ENCODE measurements at places on chromosomes 2 and 18. TPM values are rescaled to one million over a fixed set of nuclear protein-coding genes. Genes with fewer than 3 reads are reported as not detected.

The UPP2 gene
- total RNA-seq, result not detected

The COL6A3 gene
- total RNA-seq, result 46.4 TPM

The DUSP2 gene
- 6.0 TPM for total RNA-seq

The NT5C1B gene
- total RNA-seq, result not detected

The CERKL gene
- 0.66 TPM for total RNA-seq

The PLCD4 gene
- 0.52 TPM for total RNA-seq

The CD302 gene
- 30.0 TPM for total RNA-seq

The IL1R2 gene
- total RNA-seq, result 8.0 TPM

The ATP6V1B1 gene
- total RNA-seq, result 17.9 TPM

DNA sequence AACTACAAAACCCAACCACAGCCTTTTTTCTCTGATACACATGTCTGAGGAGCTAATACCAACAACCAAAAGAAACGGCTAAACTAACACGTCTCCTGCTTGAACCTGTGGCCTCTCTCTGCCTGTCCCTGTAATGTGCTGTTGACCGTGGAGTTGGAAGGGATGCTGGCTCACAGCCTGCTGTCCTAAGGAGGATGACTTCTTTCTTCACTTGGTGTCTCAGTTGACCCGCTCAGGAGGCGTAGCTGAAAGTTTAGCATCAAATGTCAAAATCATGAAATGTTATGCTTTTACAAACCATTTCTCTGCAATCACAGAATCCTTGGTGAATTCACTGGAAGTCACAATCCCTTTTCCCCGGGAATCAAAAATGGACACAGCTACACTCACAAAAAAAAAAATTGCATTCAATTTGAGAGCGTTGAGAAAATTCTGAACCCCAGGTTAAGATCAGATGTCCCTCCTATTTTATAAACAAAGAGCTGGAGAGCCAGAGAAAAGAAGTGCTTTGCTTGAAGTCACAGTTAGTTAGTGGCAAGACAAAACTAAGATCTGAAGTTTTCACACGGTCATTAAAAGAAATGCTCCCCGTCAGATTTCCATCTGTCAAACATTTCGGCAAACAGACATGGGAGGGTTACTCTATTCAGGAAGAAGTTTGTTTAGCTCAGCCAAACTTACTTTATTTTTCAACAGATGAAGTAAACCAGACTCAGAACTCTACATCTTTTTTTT is 74.3 kb downstream of the IRS1 start:
- no peak for DNase-seq

DNA sequence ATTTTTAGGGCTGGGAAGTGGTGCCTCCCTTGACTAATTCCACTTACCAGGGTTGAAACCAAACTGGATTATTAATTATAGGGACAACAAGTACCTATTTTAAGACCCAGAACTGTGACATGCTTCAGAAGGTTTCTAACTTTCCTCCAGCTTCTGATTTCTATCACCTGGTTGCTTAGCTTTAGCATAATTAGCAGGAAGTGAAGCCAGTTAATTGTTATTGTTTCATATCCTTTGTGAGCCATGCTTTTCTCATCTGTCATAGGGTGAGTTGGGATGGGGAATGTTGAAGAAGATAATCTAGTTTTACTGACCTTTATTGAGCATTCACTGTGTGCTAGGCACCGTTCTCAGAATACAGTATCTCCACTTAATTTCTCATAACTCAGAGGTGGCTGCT is 3.2 kb downstream of the YPEL5 start:
- DNase-seq, result no peak

GRCh38 chr2:128325611-128326181 is 7.0 kb upstream of the HS6ST1 start:
- peak; percentile 72 for DNase-seq

DNA sequence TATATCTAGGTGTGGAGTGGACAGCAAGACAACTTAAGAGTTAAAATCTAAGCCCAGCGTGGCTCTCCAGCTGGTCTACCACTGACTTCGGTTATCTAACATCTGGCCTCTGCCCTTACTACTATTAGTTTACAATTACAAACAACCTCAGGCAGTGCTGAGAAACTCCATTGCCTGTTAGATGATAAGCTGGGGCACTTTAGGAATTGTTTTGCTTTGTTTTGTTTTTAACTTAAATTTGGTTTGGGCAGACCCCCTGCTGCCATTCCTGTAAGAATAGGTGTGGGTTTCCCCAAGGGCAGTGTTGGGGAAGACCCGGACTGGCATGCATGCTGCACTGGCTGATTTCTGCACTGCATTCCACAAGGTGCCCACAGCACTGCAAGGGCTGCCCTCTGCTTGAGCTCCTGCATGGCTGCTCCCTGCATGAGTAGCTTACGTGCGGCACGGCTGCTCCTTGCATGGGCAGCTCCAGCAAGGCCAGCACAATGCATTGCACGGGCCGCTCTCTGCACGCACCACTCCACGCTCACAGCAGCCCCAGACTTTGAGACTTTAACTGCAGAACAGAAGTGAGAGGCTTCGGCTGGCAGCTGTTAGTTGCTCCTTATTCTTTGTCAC is 74.2 kb upstream of the SERTAD2 start:
- DNase-seq, result no peak

DNA sequence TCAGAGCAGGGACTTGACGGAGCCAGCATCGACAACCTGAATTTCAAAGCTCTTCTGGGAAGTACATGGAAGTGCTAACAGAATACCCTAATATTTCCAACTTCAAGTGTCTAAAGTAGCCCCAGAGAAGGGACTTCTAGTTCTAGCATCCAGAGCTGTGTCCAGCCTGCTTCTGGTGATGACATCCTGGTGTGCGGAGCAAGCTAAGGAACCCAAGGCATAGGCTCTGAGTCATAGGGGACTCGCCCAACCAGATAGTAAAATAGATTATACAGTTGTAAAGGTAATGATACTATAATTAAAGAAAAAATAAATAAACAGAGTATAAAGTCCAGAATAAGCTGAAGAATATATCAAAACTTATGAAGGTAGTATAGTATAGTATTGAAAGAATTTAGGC is 108.1 kb upstream of the SERPINE2 start:
- no peak for DNase-seq

DNA sequence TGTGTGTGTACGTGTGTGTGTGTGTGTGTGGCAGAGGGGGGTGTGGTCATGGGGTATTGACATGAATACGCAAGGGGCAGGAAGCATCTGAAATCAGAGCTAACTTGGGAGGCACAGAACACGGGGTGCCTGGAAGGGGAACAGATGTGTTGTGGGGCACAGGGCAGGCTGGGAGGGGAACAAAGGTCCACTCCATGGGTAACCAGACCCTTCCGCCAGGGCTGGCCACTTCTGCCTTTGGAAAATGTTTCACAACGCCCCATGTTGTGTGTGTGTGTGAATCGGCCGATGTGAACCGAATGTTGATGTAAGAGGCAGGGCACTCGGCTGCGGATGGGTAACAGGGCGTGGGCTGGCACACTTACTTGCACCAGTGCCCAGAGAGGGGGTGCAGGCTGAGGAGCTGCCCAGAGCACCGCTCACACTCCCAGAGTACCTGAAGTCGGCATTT is at the start of gene SLC11A1:
Gene SLC11A1, plus strand, starts transcription at position 358 of the 451 bp plus-strand sequence. CDS start 96 bp downstream, outside the sequence.
- DNase-seq, result no peak

DNA sequence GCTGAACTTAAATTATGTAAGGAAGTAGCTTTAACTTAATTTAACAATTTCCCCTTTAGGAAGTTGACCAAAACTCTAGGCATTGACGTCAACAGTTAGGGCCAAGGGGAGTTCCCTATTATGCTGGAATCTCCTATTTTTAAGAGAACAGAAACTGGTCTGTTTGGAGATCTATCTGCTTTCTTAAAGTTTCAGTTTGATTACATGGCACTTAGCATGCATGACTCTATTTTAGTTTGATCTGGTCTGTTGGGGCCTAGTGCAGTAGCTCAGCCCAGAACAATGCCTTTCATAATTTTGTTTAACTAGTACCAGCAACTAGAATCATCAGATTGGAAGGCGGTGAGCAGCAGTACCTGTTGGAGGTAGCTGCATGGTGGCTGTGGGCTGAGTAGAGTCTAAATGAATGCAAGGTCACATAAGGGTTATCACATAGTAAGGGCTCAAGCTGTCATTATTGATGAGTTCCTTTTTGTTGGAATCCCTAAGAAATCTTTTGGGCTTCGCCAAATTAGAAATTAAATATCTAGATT is 60.5 kb upstream of the ZNG1B start:
- DNase-seq, result peak; percentile 17

GRCh38 chr2:66137606-66138130 is 297.3 kb upstream of the MEIS1 start:
- DNase-seq, result no peak

DNA sequence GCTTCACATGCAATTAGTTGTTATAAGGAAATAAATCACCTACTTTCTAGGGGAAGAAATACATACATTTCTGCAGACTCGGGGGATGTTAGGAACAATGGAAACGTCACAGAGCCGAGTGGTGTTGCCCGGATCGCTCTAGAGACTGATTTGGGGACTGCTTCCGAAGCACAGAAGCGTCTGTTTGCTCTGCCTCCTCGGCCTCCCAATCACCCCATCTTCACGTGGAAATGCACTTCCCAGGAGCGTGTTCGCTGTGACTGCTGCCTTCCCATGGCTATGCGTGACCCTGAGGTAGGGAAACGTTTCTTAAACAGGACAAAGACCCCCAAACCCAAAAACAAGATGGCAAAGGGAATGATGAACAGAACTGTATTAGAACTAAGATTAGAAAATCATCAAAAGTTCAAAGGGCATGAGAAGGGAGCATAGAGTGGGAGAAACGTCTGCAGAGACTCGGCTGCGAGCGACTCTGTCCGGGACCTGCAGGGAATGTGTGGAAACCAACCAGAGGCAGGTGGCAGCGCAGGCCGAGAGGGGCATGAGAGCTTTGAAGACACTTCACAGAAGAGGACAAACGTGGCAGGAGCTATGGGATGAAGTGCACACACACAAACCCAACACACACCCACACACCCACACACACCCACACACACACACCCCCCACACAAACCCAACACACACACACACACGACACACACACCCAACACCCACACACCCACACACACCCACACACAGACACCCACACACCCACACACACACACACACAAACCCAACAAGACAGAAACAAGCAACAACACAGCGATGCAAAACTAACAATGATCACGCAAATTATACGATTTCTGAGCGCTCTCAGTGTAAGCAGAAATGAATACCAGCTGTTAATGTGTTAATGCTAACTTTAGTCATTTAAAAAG is 41.3 kb downstream of the RTP5 start:
- DNase-seq, result no peak

- no peak for DNase-seq
Measured at GRCh38 chr2:3633982-3634595, 23.9 kb upstream of the ALLC start.

- DNase-seq, result no peak
Measured at GRCh38 chr2:195682077-195682476, 25.1 kb downstream of the SLC39A10 start.

- DNase-seq, result no peak
Measured at GRCh38 chr2:144132357-144132756, 387.6 kb downstream of the ZEB2 start.

DNA sequence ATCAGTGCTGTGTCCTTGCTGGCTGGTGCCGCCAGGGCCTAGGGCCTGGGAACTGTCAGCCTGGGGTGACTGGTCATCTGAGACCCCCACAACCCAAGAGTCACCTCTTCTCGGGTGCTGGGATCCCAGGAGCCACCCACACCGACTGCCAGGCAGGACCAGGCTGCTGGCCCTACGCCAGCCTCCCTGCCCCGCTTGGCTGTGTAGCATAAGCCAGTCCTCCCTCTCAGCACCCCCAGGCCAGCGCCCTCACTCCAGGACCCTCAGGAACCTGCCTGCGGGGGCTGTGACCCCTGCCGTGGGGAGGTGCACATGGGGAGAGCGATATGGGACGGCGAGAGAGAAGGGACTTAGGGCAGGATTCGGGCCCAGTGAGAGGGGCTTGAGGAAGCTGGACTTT is 9.5 kb downstream of the ARHGEF4 start:
- DNase-seq, result no peak

- DNase-seq, result no peak
Measured at GRCh38 chr2:15096873-15097272, 464.3 kb downstream of the NBAS start.

GRCh38 chr2:30784682-30785081 is 22.6 kb downstream of the CAPN13 start:
- no peak for DNase-seq

- no peak for DNase-seq
Measured at GRCh38 chr2:177543007-177543760, 150.6 kb downstream of the AGPS start.

- DNase-seq, result no peak
Measured at GRCh38 chr2:74436848-74437695, 4.7 kb downstream of the RTKN start.

DNA sequence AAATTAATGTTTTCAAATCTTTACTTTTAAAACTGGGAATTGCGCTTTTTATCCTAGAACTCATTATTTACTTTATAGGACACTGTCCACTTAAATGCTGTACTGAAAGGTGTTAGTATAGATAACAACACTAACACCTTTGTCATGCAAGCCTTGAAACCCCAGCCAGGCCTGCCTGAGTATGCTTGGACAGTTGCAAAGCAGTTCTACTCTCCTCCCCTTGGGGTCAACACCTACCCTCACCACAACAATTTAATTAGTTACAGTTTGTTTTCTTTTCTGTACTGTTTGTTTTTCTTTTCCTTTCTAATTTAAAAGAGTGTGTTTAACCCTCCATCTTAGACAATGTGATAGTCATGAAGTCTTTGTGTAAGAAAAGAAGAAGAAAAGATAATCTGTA is 18.9 kb upstream of the FAM98A start:
- no peak for DNase-seq

DNA sequence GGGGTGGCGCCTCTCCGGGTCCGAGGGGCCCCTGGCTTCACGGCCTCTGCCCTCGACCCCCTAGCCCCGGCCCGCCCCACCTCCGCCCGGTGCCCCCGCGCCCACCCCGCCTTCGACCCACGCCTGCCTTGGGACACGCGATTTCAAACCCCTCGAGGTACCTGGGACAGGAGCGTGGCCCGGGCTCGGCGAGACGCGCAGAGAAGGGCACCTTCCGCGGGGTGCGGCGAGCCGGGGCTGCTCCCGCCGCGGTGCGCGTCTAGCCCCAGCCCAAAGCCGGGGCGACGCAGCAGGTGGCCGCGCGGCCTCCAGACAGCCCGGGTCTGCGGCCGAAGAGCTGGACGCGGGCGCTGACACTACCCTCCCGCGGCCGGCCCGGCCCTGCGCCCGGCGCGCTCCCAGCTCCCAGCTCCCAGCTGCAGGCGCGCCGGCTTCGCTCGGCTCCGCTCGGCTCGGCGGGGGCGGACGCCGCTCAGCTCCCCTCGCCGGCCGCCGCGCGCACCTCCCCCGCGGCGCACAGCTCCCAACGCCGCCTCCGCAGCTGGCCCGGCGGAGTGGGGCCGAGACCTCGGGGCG is at the start of gene CRACDL:
Gene CRACDL, minus strand, starts transcription at position 449 of the 576 bp plus-strand sequence. CDS start 89,425 bp downstream, outside the sequence.
- DNase-seq, result peak; percentile 32

- DNase-seq, result no peak
Measured at GRCh38 chr2:161982548-161983330, 91.3 kb downstream of the DPP4 start.

DNA sequence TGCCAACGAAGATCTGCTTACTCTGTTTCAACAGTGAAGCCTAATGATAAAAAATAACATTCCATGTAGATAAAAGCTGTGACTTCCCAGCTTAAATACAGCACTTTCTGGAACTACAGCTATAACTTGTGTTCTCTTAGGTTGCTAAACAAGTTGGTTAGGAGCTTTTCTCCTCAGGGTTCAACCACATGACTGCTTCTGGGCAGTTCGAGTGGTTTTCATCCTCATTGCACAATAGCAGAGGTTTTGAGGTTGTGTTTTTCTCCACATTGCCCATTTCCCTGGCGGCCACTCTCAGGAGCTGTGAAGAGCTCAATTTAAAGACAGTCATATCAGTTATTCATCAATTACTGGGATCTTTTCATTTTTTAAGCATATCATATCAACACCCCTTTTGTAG is 102.2 kb upstream of the CYP1B1 start:
- DNase-seq, result peak; percentile 14
